HL-60 (cell line): ENCODE measurements at places on chromosomes 11 and 22.

- DNase-seq = no peak
Measured at GRCh38 chr11:88266919-88267318, 70.6 kb downstream of the CTSC start.

- DNase-seq = no peak
Measured at GRCh38 chr11:102142333-102142732, 32.1 kb downstream of the YAP1 start.

- DNase-seq = peak; percentile 86
Measured at GRCh38 chr11:76629116-76629852, 41.3 kb downstream of the LRRC32 start.

DNA sequence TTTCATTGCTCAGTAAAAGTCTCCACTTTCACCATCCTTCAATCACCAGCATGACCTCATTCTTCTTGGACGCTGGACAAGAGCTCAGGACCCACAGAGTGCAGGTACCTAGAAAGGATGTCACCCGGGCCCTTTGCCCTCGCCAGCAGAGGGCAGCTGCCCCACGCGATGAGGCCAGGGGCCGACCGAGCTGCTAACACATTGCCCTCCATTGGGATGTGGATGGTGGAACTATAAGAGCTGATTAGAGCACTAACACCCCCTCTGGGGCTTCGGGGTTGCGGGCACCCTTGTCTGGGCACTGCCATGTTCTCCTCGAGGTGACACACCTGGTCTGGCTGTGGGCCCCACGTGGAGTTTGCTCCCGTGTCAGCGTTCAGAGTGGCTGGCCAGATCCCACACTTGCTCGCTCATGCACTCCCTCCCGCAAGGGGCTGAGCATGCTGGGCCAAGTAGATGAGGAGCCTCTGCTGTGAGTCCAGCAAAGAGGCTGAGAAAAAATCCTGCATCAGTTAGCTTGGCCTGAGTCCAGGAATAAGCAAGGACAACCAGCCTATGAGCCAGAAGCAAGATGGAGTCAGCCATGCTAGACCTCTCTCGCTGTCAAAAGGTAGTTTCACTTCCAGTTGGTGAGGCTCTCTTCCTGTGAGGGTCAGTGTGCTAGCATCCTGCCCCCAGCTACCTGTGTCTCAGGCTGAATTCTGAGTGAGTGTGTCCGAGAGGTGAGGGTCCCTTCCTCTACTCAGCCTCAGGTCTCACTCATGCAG, 9.8 kb downstream of the KRTAP5-6 start:
- peak; percentile 63 for DNase-seq

- peak; percentile 64 for DNase-seq
Measured at GRCh38 chr11:68043029-68043348, 4.2 kb downstream of the TCIRG1 start.

DNA sequence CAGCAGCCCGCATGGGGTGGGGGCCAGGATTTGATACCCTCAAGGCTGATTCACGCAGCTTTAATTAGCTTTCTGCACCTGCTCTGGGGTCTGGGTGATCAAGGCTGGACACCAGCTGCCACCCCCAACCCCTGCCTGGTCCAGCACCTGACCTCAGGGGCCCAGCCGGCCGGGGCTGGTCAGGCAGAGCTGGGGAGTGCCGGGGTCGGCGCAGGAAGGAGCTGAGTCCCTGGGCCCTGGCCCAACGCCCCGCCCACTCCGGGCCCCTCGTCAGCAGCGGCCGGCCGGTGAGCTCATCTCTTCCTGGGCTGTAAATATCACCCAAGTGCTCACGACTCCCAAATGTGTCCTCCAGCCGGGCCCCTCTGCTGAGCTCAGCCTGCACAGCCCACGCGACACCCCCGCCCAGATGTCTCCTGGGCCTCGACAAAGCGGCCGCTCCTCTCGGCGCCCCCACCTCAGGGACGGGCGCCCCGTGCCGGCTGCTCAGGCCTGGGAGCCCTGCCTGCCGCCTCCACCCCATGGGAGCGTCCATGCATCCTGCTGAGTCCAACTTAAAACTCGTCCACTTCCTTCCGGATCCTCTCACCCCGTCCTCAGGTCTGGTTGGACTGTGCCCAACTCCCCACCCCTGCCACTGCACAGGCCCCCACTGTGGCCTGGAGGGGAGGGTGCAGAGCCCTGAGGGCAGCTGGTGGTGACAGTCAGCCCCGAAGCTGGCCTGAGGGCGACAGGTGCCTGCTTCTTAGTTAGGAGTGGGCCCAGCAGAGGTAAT, 29.0 kb downstream of the RTN4R start:
- DNase-seq = no peak

DNA sequence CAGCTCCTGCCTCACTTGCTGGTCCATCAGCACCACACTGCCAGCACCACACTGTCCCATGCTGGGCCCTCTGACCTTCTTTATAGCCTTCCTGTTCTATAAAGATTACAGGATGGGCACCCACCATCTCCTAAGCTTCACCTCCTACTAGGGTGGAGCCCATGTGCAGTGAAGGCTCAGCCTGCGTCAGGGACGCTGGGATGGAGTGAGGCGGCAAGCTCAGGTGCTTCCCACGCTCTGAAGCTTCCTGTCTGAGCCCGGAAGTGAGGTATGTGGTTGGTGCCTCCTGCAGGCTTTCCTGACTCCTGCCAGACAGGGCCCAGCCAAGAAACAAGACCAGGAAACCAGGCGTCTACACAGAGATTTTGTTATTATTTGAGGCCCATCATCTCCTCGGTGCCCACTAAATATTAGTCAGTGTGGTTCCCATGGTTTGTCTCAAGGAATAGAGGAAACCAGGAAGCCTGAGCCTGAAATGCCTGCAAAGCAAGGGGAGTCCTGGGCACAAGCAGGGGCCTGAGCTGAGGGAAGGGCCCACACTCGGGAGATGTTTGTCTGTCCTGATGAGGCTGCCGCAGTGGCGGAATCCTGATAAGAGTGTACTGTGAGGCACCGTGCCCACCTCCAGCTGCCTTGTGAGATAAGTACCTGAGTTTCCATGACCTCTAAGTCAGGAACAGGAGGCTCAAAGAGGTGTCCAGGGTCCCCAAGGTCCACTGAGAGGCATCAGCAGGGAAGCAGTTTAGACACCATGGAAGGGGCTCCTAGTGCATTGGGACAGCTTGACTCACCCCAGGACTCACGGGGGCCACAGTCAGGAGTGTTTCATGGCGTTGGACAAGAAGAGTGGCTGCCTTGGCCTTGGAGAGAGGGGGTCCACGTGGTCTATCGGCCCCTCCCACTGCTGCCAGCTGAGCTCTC, 22.0 kb downstream of the RSPH14 start:
- DNase-seq = no peak

DNA sequence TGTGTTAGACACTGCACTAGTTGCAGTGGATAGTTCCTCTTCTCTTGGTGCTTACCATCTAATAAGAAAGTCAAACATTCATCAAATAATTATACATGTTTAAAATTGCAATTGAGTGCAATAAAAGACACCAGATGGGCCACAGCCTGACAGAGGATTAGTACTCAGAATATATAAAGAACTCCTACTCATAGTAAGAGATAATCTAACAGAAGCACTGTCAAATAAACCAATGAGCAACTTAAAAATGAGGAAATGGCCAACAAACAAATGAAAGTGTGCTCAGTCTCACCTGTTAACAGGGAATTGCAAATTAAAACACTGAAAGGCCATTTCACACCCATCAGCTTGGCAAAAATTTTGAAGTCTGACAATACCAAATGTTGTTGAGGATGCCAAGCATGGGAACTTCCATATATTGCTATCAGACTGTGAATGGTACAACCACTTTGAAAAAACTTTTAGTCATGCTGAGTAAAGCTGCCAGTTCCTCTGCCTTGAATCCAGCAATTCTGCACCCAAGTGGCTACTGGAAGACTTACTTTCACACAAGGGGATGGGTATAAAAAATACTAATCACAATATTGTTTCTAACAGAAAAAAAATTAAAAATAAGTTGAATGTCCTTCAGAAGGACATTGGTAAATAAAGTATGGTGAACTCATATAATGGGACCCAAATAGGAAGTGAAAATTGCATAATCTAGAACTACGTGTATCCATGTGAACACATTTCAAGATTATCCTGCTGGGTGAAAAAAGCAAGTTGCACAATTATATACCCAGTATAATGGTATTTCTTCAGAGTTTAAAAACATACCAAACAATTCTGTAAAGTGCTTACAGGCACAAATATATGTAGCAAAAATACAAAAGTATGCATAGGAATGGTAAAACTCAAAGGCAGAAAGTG, 41.4 kb upstream of the CREB3L1 start:
- peak; percentile 45 for DNase-seq

GRCh38 chr11:116702772-116703385, 69.9 kb downstream of the BUD13 start:
- DNase-seq = no peak

DNA sequence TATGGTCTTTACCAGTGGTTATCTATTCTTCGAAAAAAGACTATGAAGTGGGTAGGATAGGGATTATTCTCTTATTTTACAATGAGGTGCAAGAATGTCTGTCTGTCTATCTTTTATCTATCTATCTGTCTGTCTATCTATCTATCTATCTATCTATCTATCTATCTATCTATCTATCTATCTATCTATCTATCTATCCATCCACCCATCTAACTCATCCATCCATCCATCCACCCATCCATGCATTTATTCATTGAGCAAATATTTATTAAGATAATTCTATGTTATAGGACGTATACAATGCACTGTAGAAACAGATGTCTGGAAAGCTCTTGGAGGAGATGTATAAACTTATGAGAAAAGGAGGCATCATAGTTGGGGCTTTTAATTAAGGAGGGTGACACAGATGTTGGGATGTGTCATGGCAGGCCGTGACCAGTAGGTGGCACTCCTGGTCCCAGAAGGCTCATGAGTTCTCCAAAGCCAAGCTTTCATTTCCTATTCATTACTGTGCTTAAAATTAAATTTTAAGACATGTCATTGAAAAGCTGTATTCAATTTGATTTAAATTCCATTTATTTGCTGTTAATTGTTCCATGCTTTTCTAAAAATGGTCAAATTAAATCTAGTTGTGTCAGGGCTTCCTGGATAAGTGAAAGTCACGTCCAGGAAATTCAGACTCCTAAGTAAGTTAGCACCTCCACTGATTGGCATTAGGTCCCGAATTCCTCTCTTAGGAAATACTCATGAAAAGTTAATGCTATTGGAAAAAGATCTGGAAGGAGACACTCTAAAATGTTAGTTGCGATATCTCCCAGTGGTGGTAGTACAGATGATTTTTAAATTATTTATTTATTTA, 19.0 kb upstream of the E2F8 start:
- peak; percentile 54 for DNase-seq

DNA sequence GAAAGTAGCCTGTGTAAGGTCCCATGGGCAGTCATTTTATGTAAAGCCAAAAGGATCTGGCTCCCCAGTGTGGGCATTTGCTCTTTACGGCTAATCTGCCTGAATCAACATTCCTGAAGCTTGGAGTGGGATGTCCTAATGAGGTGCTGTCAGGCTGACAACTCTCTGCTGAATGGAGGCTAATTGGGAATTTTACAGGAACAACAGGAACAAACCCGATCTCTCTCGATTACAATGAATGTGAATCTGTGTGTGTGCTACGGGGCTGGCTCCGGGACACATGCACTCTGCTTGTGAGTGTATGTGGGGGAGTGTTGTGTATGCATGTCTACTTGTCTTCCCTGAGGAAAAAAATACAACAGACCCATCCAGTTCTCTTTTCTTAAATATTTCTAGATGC, 415.2 kb downstream of the TENM4 start:
- DNase-seq = no peak

DNA sequence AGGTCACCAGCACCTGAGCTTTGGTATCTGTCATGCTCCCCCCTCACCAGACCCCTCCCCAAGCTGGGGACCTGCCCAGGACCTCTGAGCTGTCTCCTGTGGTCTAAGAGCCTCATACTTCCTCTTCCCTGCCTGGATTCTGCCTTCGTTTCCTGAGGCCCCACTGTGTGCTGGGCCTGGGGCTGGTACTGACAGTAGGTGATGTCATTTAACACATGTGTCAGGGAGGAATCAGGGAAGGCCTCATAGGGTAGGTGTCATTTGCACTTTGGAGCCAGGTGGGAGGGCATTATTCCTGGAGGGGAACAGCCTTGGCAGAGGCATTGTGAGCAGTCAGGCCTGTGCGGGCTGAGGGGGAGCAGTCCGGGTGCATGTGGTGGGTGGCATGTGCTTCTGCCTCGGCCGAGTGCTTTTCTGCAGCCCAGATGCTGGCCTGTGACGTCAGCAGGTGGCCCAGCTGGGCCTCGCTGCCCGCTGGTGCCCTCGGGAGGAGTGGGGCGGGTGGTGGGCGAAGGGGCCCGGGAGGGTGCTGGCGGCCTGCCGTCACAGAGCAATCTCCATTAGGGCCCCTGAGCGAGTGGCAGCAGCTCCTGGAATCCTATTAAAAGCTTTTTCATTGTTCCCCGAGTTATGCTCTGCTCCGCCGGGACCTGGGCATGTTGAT, 9.1 kb downstream of the FLRT1 start:
- DNase-seq = peak; percentile 23

- no peak for DNase-seq
Measured at GRCh38 chr11:94450048-94450447, 43.6 kb downstream of the MRE11 start.

- no peak for DNase-seq
Measured at GRCh38 chr11:114166897-114167323, 107.4 kb downstream of the ZBTB16 start.

GRCh38 chr11:24421766-24422165, 75.1 kb upstream of the LUZP2 start:
- no peak for DNase-seq

- DNase-seq = no peak
Measured at GRCh38 chr22:27173530-27173929, 516.1 kb downstream of the MIAT start.

DNA sequence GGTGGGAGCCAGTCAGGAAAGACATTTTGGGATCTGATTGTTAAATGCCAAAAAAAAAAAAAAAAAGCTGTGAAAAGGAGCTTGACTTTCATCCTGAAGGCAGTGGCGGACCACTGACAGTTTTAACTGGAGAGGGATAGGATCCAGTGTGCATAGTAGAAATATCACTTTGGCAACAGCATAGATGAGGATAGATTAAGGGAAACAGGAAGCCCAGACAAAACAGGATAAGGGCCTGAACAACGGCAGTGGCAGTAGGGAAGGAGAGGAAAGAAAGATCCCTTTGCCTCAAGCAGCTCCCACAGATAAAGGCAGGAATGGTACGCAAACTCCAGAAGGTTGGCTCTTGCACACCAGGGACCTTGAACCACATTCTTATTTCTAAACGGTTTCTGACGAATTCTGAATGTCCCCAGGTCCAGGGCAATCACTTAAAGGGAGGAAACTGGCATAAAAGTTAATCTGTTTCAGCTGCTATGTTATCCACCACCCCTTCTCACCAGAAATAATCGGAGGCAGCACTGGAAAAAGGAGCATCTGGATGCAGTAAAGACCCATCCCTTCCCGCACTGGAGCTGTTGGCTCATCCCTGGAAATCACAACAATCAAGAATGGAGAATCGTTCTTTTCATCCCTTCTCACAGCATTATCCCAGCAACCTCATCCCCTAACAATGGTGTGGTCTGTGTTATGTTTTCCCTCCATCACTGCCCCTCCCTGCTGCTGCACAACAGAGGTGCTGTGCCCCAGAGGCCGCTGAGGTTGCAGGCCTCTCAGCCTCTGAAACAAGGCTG, 99.1 kb downstream of the GAB2 start:
- DNase-seq = no peak
